ENCODE measurements at places on chromosomes 12 and 14.

GRCh38 chr12:68260153-68260552 is 6.7 kb upstream of the IL22 start:
- no peak for DNase-seq

- no peak for DNase-seq
Observed at GRCh38 chr14:22846811-22847307, 10.5 kb downstream of the MMP14 start.

- DNase-seq = no peak
Observed at GRCh38 chr14:100339766-100340422, 16.8 kb downstream of the SLC25A47 start.

- DNase-seq = no peak
Observed at GRCh38 chr12:68425998-68426397, 93.8 kb upstream of the MDM1 start.
